ENCODE measurements at places on chromosomes 12 and 14. TPM values are rescaled to one million over a fixed set of nuclear protein-coding genes. Genes with fewer than 3 reads are reported as not detected.

The GNB3 gene
- 1.1 TPM for total RNA-seq

The RNF212B gene
- total RNA-seq = not detected

The AGAP2 gene
- total RNA-seq = 0.23 TPM

The TAS2R19 gene
- not detected for total RNA-seq

The ANKS1B gene
- 0.57 TPM for total RNA-seq

The NPC2 gene
- total RNA-seq = 222 TPM
